Left ventricle myocardium superior (tissue), 1 donor: ENCODE measurements at places on chromosomes 12 and 14.

DNA sequence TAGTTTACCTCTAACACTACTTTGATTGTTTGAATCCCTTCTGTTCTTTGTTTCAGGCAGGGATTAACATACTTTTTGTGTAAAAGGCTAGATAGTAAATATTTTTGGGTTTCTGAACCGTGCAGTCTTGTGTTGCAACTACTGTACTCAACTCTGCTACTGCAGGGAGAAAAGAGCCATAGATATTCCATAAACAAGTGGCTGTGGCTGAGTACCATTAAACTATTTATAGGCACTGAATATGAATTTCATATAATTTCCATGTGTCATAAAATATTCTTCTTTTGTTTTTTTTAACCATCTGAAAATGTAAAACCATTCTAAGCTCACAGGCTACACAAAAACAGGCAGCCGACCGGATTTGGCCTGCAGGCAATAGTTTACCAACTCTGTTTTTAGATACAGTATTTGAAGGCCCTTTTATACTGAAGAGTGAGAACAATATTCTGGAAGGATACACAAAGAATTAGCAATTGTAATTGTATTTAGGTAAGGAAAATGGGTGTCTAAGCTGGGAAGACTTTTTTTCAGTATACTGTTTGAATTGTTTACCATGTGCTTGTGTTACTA lies 15.7 kb downstream of the NR1H4 start:
- no peak for DNase-seq

GRCh38 chr14:39664646-39665045 lies 232.4 kb upstream of the FBXO33 start:
- no peak for DNase-seq

GRCh38 chr14:87170179-87170578 lies 822.8 kb downstream of the GALC start:
- DNase-seq = no peak

GRCh38 chr14:68857516-68858070 lies 64.7 kb upstream of the ZFP36L1 start:
- no peak for DNase-seq

GRCh38 chr12:94245631-94246383 lies 97.4 kb downstream of the PLXNC1 start:
- no peak for DNase-seq

GRCh38 chr14:68807148-68807600 lies 14.3 kb upstream of the ZFP36L1 start:
- peak; percentile 56 for DNase-seq

- no peak for DNase-seq
Observed at GRCh38 chr12:8081251-8081920, 688 bp upstream of the NECAP1 start.

DNA sequence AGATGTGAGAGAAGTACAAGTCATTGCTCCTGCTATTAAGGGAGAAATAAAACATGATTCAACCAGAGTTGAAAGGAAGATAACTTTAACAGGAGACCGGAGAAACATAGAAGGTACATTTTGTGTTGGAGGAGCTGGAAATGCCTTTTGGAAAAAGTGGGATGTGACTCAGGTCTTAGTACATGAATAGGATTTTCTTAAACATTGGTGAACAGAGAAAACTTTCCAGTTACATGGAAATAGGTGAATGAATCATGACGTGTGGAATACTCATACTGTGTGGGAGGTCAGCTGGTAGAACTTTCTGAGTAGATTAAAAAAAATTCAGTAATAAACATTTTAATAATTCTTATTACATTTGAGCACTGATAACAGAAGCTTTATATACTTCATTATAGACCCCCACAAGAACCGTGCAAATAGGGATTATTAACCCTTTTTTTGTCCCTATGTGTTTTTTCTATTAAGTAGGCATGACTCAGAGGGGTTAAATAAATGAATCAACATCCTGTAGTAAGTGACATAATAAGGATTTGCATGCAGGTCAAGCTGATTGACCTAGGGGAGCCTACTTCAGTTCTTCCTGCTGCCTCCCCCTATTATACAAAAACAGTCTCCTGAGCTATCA lies 710.5 kb downstream of the NOVA1 start:
- DNase-seq = no peak

DNA sequence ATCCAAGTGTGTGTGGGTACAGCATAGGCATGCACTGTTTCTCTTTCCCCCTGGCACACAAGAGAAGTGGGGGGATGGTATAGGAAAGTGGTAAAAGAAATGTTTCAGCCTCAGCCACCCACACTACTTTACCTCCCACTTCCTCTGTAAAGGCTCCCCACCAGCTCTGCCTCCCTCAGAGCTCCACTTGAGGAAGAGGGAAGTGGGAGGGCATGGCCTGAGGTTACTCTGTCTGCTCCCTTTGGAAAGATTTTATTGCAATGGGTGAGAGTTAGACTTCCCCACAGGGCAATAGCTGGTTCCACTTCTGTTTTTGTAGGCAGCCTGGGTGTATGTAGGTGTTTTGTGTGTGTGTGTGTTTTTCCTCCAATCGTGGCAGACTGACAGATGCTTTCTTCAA lies 145.3 kb downstream of the SSPN start:
- DNase-seq = no peak

GRCh38 chr12:28866715-28867503 lies 282.2 kb upstream of the FAR2 start:
- DNase-seq = no peak

DNA sequence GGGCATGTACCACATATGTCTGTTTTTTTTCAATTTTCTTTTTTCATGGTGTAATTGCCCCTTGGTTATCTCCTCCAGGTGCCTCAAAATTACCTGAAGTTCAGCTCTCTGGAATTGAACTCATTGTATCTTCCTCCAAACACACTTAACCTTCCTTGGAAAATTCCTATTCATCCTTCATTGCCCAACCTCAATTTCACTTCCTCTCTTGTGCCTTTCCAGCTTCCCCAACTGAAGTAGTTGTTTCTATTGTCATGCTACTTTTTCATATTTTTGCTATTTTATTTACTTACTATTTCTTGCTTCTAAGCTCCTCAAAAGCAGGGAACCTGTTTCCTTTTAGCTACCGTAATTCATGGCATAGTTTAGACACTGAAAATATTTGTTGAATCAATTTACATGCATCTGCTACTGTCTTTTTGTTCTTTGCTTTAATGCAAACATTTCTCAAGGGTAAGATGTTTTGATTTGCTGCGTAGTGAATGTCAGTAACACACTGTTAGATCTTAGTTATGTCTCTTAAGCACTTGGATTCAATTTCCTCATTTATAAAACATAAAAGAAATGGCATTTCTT lies 37.0 kb upstream of the STXBP6 start:
- DNase-seq = no peak

GRCh38 chr14:34328178-34328577 lies 133.9 kb downstream of the SPTSSA start:
- no peak for DNase-seq

DNA sequence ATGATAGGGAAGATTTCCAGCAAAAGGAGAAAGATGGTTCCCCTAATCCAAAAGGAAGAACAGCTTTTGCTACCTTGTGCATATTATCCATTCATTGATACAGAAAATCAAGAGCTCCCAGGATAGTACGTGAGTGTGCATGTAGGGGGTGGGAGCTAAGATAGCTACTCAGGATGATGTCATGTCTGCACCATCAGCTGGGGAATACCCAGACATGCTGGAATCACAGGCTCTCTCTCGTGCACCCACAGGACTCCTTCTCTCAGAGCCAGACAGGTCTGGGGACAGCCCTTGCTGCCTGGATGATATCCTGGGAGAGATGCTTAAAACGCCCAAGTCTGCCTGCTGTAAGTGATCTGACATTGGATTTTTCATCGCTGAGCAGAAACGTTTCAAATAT lies 38.9 kb downstream of the FOXN3 start:
- no peak for DNase-seq

GRCh38 chr14:73888460-73888725 lies 1.7 kb downstream of the ZNF410 start:
- DNase-seq = no peak

- DNase-seq = no peak
Observed at GRCh38 chr14:67141146-67141900, 47.9 kb upstream of the GARIN2 start.

DNA sequence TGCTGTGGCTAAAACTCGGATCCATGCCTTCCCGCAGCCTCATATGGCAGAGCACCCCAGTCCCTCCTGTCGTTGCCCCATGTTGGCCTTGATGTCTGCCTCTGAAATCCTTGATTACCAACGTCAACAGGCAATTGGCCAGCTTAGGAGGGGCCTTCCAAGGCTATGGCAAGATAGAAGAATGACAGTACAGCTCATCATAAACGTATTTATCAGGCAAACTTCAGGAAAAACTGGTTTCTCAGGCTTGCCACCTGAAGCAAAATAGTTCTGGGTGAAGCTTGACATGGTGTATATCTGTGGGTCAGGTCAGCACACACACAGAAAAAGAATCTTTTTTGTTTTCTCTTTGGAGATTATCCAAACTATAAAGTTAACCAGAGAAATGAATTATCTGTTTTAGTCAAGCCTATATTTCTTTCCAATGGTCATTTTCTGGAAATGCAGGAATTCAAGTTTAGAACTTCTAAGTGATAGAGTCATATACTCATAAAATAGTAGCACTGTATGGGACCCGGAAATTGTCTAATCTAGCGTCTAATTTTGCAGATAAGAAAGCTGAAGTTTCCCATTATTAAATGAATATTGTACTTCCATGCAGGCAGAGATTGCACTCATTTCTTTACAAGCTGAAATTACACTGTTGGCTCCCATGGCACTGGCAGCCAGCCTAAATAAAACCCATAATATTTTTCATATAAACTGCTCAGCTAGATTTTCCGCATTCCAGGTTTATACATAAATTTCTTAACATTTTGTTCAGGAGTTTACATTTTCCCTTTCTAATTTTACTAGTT lies 24.4 kb upstream of the DUSP16 start:
- no peak for DNase-seq

DNA sequence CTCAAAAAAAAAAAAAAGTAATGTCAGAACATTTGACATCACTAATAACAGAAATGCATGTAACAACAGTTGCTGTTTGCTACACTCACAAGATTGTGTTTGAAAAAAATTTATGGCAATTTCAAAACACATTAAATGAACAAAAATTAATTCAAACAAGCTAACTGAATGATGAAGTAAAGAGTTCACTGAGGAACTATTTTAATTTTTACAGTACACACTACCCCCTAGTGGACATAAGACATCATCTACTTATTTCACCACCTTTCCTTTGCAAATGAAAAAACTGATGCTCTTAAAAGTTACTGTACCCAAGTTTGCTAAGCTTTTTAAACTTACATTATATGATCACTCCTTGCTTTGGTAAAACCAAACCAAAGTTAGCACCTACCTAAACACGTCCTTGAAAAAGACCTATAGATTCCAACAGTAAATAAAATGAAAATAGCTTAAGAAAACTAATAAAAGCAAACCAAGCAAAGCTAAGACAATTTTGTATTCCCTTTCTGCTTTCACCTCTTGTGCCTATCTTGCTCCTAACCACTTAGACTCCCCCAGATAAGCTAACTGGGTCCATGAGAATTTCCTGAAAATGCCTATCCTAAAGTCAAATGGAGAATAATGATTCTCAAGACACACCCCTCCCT lies 22.2 kb downstream of the UBE2N start:
- DNase-seq = no peak
